ENCODE measurements at places on chromosomes 5 and 9.

DNA sequence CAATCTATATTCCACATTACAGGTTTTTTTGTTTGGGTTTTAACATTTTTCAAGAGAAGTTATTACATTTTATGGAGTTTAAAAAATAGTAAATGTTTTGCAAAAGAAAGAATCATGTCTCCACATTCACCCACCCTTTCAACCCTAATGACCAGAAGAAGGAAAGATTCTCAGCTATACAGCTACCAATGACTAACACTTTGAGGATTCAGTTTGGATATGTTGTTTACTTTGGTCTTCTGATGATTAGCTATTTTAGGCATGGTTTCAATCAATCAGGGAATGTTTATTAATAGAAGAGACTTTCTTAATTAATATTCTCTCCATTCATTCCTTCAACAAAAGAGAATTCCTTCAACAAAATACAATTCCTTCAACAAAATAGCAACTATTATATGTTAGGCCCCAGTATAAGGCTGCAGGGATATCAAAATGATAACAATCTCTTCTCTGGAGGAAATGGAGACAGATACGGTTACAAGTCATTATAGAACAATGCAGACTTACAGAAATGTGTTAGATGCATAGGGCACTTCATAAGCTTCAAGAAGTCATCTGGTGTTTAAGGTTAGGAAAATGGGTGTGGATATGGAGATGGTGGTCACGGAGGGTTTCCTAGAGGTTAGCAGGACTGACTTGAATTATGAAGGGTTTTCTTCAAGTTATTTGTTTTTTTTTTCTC, 9.3 kb upstream of the NR3C1 start:
- no peak for DNase-seq

DNA sequence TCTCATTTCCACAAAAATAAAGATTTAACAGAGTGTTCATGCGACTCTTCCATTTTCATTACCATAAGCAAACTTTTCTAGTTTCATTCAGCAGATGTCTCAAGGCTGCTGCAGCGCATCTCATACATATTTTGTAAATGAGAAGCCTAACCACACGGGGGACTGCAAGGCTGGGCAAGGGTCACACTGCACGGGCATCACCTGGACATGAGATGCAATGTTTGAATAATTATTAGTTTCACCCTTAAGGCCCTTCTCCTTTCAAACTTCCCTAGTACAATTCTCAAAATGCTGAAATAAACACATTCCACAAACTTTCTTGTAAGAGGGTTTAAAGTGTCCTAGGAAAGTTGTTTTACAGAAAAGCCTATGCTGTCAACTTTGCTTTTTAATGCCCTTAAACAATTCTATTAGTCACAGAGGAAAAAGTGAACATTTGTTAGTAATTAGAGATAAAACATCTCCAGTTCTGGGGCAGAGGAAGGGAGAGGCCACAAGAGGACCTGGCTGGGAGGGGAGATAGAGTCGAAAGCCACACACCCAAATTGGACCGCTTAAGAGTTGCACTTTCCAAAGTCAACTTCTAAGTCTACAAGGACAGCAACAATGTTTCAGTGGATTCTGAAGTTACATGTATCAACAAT, 1.3 kb downstream of the DENND1A start:
- DNase-seq, result no peak

DNA sequence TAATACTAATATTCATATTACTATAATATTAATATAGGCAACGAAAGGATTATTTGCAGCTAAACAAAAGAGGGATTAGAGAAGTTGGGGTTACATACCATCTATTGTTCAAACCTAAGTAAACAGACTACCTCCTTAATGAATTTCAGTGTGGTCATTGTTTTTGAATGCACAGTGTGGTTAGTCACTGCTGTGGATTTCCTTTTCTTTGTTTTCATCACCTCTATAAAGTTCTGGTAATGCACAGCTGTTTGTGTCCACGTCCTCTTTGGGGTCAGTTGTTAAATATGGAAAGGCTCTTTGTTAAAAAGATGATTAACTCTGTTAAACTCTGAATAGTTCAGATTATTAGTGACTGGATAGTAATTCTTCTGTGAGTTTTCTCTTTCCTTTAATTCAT, 233.6 kb downstream of the MAST4 start:
- peak; percentile 37 for DNase-seq

GRCh38 chr9:137487454-137488326, 28.6 kb upstream of the NSMF start:
- DNase-seq, result no peak

DNA sequence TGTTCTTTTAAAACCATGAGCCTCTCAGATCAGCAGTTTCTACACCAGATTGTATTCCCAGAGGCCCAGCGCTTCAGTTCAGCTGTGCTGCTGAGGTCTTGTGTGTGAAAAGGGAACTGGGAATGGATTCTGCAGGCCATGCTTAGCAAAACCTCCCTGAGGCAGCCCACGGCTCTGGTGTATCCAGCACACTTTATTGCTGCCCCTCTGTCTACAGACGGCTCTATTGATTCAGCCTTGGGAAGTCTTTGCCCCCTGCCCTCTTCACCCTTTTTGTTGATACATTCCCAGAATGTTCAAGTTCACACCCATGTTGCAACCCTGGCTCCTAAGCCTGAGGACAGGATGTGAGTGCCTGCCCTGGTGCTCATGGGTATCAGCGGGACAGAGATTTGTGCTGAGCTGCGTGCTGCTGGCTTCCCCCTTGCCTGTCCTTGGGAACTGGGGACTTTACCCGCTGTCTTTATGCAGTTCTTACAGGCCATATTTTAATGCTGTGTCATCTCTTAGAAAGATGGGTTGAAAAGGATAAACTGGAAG, 37.3 kb downstream of the ARHGAP26 start:
- DNase-seq, result no peak

DNA sequence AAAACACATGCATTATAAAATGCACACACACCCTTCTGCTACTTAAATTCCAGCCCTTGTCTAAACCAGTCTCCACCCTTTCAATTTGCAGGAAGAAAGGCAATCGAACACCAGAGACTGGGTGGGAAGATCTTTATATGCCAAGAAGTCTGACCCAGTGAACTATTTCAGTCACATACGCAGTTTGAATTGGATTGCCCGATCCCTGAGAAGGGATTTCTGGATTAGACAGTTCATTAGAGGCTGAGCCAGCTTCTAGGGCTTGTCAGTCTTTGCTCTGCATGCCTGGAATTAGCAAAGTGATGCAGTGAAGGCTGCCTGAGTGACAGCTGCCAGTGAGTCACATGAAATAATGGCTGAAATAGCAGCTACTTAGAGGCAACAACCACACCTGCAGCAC, 159.9 kb downstream of the PPP2R2B start:
- DNase-seq, result no peak

GRCh38 chr9:19186232-19186631, 44.3 kb upstream of the DENND4C start:
- no peak for DNase-seq

- no peak for DNase-seq
These were observed 300.1 kb downstream of the ENC1 start for GRCh38 chr5:74340476-74340875.

- DNase-seq, result no peak
These were observed 38.7 kb upstream of the GABBR2 start for GRCh38 chr9:98747476-98747875.
